Hepatocyte (in vitro differentiated cells): ENCODE measurements at places on chromosomes 1 and 21.

DNA sequence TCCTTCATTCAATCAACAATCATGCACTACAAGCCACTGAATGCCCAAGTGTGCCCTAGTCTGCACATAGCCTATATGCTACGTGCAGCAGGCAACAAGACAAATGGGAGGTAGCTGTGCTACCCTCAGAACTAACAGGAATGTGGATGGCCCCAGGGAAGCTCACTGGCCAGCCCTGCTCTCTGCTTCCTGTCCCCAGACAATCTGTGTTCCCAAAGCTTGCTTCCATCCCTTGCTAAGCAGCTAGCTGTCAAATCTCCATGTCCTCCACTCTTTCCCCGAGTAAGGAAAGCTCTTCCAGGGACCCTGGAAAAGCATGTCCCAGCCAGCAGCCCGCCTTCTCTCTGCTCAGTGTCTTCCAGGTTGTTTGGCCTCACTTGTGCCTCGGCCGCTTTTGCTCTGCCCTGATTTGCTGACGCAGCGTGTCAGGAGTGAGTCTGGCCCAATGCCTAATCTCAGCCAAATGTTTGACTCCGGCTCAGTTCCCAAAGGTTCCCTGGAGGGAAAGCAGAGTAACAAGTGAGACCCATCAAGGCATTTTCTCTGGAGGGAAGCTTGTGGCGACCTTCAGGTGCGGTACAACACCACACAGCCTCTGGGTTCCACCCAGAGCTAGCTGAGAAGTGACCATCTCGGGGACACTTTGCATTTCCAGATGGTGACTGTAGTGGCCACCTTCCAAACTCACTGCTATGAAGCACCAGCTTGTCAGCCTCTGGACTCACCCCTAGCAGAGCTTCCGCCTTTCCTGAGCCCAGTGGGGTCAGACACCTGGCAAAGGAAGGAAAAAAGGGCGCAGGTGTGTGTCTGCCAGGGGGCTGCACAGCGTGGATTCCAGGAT is 243.4 kb downstream of the RHOU start:
- DNase-seq = peak; percentile 30

DNA sequence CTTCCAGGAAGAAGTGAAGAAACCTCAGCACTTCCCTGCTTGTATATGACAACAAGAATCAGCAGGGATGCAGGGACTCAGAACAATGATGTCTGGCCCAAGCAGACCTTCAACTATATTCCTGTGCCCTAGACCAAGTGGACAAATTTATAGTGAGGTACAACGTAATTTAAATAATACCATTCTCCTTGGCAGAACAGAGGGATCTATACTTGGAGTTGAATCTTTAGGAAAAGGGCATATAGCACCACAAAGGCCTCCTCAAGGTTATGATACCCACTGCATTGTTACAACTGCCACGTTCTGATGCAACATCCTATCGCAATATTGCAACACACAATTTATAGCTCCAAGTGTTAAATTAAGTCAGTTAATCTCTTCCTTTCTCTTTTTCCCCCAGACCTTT is 29.1 kb upstream of the GFI1 start:
- no peak for DNase-seq

- no peak for DNase-seq
Observed at GRCh38 chr1:111369177-111369576, 58.4 kb downstream of the OVGP1 start.

GRCh38 chr1:25028907-25029599 is 99.0 kb upstream of the RUNX3 start:
- no peak for DNase-seq

DNA sequence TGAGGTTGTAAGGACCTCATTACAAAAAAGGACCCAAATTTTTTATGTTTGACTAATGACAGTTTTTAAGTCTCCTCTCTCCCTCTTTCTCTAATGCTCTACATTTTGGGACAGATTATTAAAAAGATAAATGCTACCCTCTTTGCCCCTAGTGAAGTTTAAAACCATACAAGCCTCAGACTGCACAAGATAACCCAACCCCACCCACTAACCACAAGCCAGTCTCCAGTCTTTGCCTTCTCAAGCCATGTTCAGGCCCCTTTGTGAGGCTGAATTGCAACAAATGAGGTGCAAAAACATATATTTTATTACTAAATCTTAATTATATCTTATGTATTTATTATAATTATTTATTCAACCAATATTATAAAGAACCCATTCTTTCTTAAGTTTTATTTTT is 597.2 kb upstream of the BRINP3 start:
- no peak for DNase-seq

DNA sequence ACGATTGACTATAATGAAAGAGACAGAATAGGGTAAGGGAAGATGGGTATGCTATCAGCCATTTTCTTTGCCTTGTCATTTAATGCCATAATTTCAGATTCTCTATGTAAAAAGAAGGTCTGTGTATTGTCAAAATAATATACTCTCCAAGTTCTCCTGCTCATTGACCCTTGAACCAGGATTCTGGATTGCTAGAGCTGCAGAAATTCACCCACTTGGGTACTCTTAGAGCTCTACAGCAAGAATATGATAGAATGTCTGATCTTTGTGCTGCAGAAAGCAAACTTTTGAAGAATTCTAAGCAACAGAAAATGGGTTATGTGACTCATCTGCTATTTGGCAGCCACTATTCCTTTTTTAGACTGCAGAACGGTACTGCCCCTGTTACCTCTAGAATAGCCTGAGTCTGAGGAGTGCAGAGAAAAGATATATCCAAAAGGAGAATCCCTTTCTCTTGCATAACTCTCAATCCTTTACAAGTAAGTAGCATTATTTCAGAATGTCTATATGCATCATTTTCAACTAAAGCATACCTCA is 78.2 kb upstream of the TENT5C start:
- no peak for DNase-seq
